ENCODE measurements at places on chromosomes 2 and 18. TPM values are rescaled to one million over a fixed set of nuclear protein-coding genes. Genes with fewer than 3 reads are reported as not detected.

The SLC39A6 gene
- 47.8 TPM for total RNA-seq

The ZNF396 gene
- total RNA-seq: 1.4 TPM

The PDE11A gene
- total RNA-seq: not detected

The ZNF804A gene
- total RNA-seq: 0.51 TPM

The SYT4 gene
- not detected for total RNA-seq

The EVX2 gene
- total RNA-seq: 0.09 TPM

The CYTIP gene
- not detected for total RNA-seq
